ENCODE measurements at places on chromosomes 3 and 15.
A peak's percentile ranks its signal among the peaks of the same experiment; 100 is the strongest.

- DNase-seq = no peak
Measured at GRCh38 chr3:181712226-181712552, 464 bp downstream of the SOX2 start.

DNA sequence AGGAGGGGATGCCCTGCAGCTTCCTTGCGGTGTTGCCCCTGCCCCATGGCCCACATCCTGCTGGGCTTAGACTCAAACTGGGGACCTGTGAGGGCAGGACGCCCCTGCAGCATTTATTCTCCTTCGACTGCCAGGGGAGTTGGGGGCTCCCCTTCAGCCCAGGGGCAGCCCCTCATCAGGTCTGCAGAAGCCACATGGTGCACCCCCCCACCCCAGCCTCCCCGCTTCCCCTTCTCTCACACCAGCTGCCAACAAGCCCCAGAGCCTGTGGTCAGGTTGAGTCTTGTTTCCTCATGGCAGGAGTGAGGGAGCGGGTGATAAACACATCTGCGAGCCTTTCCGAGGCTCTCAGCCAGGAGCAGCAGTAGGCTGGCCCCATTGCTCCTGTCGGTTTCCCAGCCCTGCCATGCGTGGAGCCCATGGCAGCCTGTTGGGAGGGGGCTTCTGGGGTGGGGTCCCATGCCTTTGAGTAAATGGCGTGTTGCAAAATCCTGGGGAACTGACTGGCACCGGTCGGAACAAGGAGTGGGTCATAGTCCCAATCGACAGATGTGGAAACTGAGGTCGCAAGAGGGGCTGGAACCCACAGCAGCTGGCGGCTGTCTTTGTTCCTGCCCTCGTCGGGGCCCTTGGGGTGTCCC lies 27.8 kb downstream of the WNT7A start:
- peak; percentile 65 for DNase-seq

DNA sequence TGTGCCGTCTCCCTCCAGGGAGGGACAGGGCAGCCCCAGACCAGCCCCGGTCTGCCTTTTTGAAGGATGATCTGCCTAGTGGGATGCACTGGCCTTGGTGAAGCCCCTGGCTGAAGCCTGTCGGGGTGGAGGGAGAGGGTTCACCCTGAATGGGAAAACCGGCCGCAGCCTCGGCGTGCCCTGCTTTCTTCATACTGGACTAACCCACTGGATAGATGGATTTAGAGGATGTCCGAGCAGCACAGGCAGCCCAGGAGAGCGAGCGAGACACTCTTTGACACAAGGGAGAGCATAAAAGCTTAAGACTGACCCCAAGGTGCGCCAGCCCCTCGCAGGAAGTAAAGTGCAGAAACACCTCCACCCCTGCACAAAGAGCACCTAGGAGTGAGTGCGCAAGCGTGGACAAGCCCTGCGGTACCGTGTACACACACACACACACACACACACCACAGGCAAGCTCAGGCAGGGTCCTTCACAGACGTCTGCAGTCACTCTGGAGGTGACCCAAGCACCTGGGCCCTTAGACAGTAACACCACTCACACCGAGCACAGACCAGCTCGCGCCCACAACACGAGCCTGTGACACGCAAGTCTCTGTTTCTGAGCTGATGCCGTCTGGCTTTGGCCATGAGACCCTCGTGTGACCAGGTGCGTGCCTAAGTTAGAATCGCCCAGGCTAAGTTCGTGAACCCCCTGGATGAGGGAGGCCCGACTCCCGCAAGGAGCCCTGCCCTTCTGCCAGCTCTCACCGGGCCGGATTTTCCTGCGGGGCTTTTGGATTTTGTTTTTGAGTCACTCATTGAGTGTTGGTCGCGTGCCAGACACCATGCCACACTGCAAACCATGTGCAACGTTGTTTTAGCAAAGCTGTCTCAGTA lies 11.3 kb downstream of the SEMA4B start:
- peak; percentile 69 for DNase-seq

GRCh38 chr3:190101320-190102011 lies 19.2 kb downstream of the P3H2 start:
- DNase-seq = peak; percentile 76

DNA sequence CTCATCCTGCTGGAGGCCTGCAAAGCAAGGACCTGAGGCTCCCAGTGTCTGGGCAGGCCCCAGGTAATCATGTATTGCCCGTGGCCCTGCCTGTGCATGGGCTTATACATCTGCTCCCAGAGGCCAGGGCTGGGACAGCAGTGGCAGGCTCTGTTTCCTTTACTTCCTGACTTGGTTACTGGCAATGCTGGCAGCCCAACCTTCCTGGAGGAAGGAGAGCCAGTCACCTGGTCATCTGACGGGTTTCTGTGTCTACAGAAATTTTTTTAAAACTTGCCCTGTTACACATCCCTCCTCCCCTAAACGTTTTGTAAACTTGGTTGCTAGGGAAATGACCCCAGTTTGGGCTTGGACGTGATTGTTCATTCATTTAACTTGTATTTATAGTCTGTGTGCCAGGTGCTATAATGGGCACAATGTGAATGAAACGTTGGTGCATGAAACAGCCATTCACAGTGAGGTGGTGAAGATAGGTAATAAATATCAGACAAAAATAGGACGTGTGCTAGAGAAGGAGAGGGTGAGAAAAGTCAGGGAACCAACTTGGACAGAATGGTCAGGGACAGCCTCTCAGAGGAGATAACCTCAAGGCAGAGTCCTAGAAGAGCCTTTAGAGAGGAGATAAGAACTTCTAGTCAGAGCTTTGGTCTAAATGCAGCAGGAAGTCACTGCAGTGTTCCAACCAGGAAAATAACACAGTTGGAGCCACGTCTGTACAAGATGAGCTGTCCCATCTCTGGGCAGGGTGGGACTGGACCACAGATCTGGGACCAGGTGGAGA lies 14.1 kb downstream of the TEX264 start:
- DNase-seq = peak; percentile 13
